Substantia nigra (tissue), 51 donors: ENCODE measurements at places on chromosomes 12 and 14.

- DNase-seq: no peak
Observed at GRCh38 chr12:101793401-101793800, 37.4 kb downstream of the GNPTAB start.

GRCh38 chr14:61385002-61385685, 63.8 kb downstream of the PRKCH start:
- no peak for DNase-seq

- DNase-seq: no peak
Observed at GRCh38 chr14:103067231-103067954, 10.0 kb upstream of the CDC42BPB start.

DNA sequence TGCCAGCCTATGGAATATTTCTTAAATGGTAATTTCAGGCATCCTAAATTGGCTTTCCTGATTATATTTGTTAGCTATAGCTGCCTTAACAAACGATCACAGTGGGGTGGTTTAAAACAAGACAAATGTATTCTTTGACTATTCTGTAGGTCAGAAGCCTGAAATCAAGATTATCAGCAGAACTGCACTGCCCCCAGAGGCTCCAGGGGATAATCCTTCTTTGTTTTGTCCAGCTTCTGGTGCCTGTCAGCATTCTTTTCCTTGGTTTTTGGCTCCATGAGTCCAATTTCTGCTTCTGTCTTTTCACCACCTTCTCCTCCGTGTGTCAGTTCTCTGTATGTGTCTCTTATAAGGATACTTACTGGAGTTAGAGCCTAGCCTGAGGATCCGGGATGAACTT, 1282.2 kb upstream of the USP15 start:
- DNase-seq: no peak

DNA sequence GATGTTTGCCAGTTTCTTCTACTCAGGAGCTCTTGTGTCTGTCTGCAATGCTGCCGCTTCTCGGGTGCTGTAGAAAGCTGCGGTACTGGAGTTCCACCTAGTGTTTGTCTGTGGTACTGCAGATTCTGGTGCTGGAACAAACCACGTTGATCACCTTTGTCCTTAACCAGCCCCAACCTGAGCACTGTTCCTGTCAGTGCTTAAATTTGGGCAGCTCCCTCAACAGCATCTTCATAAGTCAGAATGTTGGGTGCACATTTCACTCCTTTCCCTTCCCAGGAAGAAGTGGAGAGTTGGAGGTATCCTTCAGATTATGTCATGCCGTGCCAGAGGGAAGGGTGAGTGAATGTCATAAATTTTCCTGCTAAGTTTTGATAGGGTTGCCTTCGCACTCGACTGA, 48.7 kb upstream of the LALBA start:
- peak; percentile 1 for DNase-seq

DNA sequence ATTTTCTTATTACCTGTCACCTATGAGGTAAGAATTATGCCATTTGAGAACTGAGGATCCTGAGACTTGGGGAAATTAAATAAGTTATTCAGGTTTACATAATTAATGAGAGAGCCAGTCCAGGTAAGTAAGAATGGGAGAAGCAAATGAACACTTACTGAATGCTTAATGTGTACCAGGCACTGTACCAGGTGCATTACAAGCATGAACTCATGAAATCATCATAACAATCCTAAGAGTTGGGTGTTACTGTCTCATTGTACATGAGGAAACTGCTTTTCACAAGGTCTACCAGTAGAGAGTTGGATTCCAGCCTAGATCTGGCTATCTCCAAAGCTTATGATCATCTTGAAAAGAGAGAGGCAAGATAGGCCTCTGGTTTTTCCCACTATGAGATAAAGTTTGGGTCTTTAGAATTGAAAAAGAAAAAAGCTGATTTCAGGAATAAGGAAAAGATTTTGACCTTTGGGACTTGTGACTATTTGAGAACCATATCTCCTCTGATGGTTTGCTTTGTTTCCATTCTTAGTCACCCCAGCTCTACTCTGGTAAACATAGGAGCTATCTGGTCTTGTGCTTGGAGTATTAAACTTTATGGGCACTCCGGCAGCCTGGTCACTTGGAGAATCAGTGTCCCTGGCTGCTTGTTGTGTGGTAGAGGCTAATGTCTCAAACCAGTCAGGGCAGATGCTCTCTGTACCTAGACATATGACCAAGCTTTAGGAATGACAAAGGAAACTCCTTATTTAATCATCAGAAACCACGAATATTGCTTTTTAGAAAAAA, 48.0 kb downstream of the PTHLH start:
- no peak for DNase-seq

DNA sequence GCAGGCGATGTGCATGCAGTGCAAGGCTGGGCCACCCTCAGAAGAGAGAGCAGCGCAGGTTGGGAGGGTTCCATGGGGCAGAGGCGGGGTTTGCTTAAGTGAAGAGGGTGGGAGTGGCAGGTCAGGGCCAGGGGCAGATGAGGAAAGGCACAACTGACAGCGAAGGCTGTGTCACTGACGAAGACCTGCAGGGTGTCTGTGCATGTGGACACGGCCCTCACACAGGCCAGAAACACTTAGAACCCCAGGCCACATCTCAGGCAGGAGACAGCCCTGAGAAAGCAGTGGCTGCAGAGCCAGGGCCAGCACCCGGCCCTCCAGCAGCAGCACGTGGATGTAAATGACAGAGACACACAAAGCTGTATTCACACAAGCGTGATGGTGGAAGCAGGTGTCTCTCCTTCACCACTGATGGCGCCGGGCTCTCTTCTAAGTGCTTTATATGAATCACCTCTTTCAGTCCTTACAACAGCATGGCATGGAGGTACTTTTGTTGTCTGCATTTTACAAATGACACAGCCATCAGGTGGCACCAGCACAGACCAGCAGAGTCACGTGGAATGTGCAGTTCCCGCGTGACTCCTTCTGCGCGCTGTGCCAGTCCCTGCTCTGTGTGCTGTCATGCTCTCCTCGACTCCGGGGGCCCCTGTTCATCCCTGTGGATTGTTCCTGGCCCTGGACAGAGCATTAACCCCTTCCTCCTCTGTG, 54.6 kb downstream of the TSPAN11 start:
- peak; percentile 64 for DNase-seq

DNA sequence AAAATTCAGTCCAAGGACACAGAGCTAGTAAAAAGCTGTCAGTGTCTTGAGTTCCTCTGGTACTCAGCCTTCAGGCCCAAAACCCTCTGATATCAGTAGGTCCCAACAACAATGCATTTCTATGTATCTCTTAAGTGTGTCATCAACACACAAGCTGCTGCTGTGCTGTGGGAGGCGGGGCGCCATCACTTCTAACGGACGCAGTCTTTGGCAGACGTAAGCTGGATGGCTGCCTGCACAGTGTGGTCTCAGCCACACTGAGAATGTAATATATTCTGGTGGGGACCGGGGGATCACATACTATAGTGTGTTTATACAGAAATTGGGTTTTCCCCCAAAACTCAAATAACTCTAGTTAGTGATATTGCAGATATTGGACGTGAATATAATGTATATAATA, 123.9 kb downstream of the SUDS3 start:
- DNase-seq: no peak

GRCh38 chr12:124321556-124322270, 26.8 kb downstream of the RFLNA start:
- no peak for DNase-seq

- no peak for DNase-seq
Observed at GRCh38 chr14:100426314-100426713, 103.2 kb downstream of the SLC25A47 start.

- no peak for DNase-seq
Observed at GRCh38 chr12:132475304-132476037, 14.5 kb upstream of the FBRSL1 start.

DNA sequence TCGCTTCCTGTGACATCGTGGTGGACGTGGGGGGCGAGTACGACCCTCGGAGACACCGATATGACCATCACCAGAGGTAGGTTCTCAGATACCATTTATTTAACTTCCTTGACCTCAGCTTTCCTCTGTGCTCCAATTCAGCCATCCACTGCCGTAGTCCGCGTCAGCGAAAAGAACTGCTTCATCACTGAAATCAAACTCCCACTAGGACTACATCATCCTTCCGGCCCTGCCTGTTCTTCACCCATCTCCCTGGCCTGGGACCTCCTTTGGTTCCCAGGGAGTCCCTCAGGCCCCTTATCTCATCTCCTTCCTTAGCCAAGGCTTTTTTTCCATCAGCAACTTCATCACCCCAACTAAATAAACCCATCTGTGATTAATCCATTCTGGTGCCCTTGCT, 692 bp downstream of the MYG1 start:
- no peak for DNase-seq

DNA sequence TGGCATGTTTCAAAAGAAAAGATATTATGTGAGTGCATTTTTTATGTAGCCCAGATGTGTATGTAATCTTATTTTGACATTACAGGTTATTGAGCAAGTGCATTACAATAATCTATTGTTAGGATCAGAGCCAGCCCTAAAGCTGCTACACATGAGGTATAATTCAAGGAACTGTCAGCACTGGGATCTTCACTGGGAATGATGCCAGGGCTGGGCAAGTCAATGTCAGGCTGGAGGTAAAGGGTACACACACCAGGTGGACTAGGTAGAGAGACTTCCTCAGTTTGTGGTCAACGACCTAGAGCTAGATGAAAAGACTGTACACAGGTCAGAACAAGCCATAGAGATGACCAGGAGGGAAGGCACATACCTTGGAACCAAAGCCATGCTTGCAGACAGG, 15.4 kb downstream of the TRIM9 start:
- DNase-seq: no peak

GRCh38 chr14:100587086-100587762, at the start of gene BEGAIN:
TSS of gene BEGAIN (minus strand) at chr14:100587417. CDS start at chr14:100587290, 127 bp downstream.
- DNase-seq: no peak

- DNase-seq: no peak
Observed at GRCh38 chr12:56122637-56123036, 4.6 kb downstream of the ZC3H10 start.

- DNase-seq: no peak
Observed at GRCh38 chr12:24415934-24416333, 466.5 kb upstream of the SOX5 start.

GRCh38 chr14:65156568-65157366, 54.5 kb upstream of the MAX start:
- no peak for DNase-seq

DNA sequence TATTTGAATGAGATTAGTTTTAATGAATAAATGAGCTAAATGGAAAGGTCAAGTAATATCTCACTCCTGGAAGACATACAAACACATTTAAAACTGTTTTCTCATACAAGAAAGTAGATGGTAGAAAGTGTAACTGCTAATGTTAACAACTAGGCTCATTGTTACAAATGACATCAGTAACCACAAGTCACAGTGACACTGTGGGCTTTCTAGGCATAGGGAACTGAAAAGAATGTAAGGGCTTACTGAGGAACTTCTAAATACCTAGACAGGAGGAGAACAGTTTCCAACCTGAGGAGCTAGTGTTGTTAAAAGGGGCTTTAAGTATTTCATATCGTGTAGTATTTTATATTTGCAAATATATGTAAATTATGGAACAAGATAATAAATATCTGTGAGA, 17.5 kb upstream of the ERGIC2 start:
- DNase-seq: no peak

GRCh38 chr12:117607778-117608177, 246.4 kb upstream of the NOS1 start:
- DNase-seq: no peak

DNA sequence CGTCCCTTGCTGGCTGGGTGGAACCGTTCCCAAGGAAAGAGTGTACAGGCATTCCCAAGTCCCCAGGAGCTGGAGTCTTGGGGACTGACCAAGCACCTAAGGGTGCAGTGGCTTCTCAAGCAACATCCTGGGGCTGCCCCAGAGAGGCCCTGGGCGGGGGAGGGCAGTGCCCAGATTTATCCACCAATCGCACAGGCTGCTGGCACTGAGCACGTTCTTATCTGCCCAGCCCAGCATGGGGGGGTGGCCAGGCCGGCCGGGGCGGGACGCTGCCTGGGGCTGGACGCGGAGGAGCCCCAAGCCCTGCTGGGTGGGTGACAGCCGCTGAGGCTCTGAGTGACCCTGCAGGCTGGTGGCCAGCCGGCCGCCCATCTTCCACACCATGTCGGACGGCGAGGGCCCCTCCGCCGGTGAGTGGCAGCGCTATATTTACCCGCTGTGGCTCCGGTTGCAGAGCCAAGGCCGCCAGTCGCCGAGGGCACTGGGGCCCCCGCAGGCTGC, 53.4 kb downstream of the CYP46A1 start:
- DNase-seq: no peak

GRCh38 chr14:36944307-36945010, 227.9 kb downstream of the SLC25A21 start:
- DNase-seq: no peak

- DNase-seq: no peak
Observed at GRCh38 chr12:73226593-73226992, 954.4 kb downstream of the TRHDE start.

- no peak for DNase-seq
Observed at GRCh38 chr14:96091941-96092411, 52.8 kb downstream of the C14orf132 start.

DNA sequence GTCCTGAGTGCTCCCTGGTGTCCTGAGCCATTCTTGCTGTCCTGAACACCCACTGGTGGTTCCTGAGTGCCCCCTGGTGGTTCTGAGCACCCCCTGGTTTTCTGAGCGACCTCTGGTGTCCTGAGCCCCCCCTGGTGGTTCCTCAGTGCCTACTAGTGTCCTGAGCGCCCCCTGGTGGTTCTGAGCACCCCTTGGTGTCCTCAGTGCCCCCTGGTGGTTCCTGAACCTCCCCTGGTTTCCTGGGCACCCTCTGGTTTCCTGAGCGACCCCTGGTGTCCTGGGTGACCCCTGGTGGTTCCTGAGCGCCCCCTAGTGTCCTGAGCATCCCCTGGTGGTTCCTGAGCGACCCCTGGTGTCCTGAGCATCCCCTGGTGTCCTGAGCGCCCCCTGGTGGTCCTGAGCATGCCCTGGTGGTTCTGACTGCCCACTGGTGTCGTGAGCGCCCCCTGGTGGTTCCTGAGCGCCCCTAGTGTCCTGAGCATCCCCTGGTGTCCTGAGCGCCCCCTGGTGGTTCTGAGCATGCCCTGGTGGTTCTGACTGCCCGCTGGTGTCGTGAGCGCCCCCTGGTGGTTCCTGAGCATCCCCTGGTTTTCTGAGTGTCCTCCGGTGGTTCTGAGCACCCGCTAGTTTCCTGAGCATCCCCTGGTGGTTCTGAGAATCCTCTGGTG, 473.1 kb downstream of the TMEM121 start:
- DNase-seq: peak; percentile 40

DNA sequence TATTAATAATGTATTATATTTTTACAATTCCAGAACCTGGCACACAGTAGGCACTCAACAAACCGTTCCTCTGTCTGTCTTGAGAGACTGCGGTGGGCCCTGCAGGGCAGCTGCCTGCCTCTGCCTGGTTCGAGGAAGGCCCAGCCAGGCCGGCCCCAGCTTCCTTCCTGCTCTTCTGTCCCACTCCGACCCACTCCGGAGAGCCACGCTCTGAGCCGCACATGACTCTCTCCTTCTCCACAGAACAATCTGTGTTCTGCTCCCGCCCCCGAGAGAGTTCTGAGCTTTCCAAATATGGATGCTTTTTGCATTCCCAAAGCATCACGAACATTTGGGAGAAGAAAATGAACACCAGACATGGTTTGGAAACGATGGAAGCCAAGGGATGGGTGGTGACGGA, 57.3 kb downstream of the TTC7B start:
- peak; percentile 18 for DNase-seq
